ENCODE measurements at places on chromosomes 13 and 19. TPM values are rescaled to one million over a fixed set of nuclear protein-coding genes. Genes with fewer than 3 reads are reported as not detected.

QPCTL gene
- total RNA-seq, result 6.3 TPM

EPSTI1 gene
- 0.04 TPM for total RNA-seq

LILRB1 gene
- not detected for total RNA-seq

FXYD3 gene
- 0.12 TPM for total RNA-seq

CKM gene
- not detected for total RNA-seq

LPAR2 gene
- 3.1 TPM for total RNA-seq

MAB21L1 gene
- not detected for total RNA-seq

CBARP gene
- 2.3 TPM for total RNA-seq

KLHL1 gene
- total RNA-seq, result not detected

FXYD1 gene
- total RNA-seq, result 0.08 TPM

FUT2 gene
- total RNA-seq, result not detected

GRK1 gene
- total RNA-seq, result not detected

IFI30 gene
- 14.9 TPM for total RNA-seq

NAT14 gene
- total RNA-seq, result 64.7 TPM

SYCN gene
- total RNA-seq, result not detected

C19orf38 gene
- total RNA-seq, result 0.10 TPM

TMEM221 gene
- total RNA-seq, result 0.58 TPM

CRX gene
- not detected for total RNA-seq

LRRC63 gene
- total RNA-seq, result not detected

SBSN gene
- total RNA-seq, result 2.5 TPM

SLC25A23 gene
- total RNA-seq, result 15.2 TPM

ZNF382 gene
- not detected for total RNA-seq

SPTBN4 gene
- 1.0 TPM for total RNA-seq

ZNF665 gene
- not detected for total RNA-seq

ARL11 gene
- not detected for total RNA-seq

ZNF440 gene
- total RNA-seq, result not detected

ERICH4 gene
- not detected for total RNA-seq

ZNF793 gene
- total RNA-seq, result 0.05 TPM

PSPN gene
- total RNA-seq, result 0.65 TPM

SMIM44 gene
- total RNA-seq, result not detected

KRTDAP gene
- not detected for total RNA-seq

THSD1 gene
- total RNA-seq, result 9.1 TPM

ACER1 gene
- not detected for total RNA-seq

CEACAM3 gene
- not detected for total RNA-seq

ZNF610 gene
- total RNA-seq, result not detected

ADM5 gene
- total RNA-seq, result 3.4 TPM

ZNF235 gene
- total RNA-seq, result 3.0 TPM

DAND5 gene
- total RNA-seq, result 0.07 TPM

OR7C1 gene
- total RNA-seq, result not detected

KLHL26 gene
- total RNA-seq, result 3.2 TPM

BSPH1 gene
- total RNA-seq, result not detected

EPS8L1 gene
- total RNA-seq, result 3.7 TPM

HSPB6 gene
- 0.27 TPM for total RNA-seq

ATXN8OS gene
- total RNA-seq, result not detected

Data from A549 treated with CORT108297 at 1 μM for 4 hours (cell line).